Stomach (tissue), 19 donors: ENCODE measurements at places on chromosomes 11 and 22.
A peak's percentile ranks its signal among the peaks of the same experiment; 100 is the strongest.

- DNase-seq, result no peak
Observed at GRCh38 chr22:32700191-32700882, 101.2 kb upstream of the TIMP3 start.

- no peak for DNase-seq
Observed at GRCh38 chr11:114148013-114148382, 88.5 kb downstream of the ZBTB16 start.

GRCh38 chr11:101668236-101668635 lies 84.4 kb upstream of the TRPC6 start:
- DNase-seq, result no peak

GRCh38 chr11:69645801-69646492 lies 5.0 kb downstream of the CCND1 start:
- DNase-seq, result no peak

GRCh38 chr11:8985462-8985861 lies 18.3 kb downstream of the NRIP3 start:
- DNase-seq, result no peak

DNA sequence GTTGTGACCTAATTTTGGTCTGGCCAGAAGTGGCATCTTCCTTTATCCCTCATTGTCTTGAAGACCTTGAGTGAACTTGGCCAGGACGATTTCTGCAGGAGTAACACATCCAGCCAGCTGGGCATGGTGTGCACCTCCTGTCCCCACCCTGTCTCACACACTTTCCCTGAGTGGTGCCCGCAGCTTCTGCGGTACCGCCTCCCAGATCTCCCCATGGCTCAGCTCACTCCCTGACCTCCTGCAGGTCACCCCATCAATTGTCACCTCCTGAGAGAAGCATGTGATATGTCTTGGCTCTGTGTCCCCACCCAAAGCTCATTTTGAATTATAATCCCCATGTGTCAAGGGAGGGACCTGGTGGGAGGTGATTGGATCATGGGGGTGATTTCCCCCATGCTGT lies 50.2 kb upstream of the TP53I11 start:
- DNase-seq, result no peak

- DNase-seq, result no peak
Observed at GRCh38 chr11:107427569-107428180, 29.9 kb downstream of the CWF19L2 start.

DNA sequence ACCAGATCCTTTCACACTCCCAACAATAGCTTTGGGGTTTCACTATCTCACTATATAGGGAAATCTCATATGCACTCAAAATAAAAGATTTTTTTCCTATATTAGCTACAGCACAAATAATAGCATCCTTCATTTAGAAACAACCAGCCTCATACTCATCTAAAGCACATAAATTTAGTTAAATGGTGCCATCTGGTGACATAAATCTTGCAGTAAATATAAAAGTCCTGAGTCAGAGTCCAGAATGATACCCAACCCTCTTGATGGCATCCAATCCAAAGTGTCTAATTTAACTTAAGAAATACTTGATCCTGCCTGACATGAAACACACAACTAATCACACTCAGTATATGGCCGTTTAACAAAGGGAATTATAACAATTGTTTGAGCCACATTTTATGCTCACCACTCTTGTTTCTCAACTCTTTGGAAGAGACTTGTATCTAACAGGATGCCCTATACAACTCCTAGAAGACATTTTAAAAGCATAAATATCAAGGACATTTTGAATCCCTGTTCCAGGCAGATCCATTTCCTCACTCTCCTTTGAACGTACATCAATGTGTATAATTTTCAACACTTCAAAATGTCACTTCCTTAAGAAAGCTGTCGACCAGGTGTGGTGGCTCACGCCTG lies 36.2 kb downstream of the DLG2 start:
- peak; percentile 49 for DNase-seq

GRCh38 chr11:68727783-68728182 lies 23.5 kb downstream of the TESMIN start:
- no peak for DNase-seq

- peak; percentile 5 for DNase-seq
Observed at GRCh38 chr11:87954476-87954875, 220.8 kb downstream of the RAB38 start.
